ENCODE measurements at places on chromosomes 16 and 17.

GRCh38 chr17:48382989-48383388 lies 47.0 kb downstream of the SKAP1 start:
- no peak for DNase-seq

DNA sequence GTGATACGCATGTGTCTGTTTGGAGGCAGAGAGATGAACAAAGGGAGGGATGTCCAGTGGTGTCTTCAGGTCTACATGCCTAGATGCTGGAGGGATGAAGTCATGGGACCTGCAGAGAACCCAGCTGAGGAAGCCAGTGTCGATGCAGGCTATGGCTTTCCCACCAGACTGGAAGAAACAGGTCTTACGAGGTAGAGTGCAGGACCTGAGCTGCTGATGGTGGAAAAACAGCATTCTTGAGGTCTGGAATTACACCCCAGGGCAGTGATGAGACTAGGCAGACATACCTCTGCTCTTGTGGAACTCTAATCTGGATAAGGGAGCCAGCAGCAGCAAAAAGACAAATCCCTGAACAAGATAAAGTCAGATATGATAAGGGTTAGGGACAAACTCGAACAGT lies 37.4 kb downstream of the ARSG start:
- DNase-seq = no peak

DNA sequence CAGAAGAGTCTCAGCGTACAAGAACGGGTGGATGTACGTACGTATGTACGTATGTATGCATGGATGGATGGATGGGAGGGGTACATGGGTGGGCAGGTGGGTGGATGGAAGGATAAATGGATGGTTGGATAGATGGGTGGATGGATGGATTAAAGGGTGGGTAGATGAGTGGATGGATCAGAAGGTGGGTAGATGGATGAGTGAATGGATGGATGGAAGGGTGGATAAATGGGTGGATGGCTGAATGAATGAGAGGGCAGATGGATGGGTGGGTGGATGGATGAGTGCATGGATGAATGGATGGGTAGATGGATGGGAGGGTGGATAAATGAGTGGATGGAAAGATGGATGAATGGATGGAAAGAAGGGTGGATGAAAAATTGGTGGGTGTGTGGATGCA lies 45.6 kb downstream of the ENGASE start:
- DNase-seq = no peak

DNA sequence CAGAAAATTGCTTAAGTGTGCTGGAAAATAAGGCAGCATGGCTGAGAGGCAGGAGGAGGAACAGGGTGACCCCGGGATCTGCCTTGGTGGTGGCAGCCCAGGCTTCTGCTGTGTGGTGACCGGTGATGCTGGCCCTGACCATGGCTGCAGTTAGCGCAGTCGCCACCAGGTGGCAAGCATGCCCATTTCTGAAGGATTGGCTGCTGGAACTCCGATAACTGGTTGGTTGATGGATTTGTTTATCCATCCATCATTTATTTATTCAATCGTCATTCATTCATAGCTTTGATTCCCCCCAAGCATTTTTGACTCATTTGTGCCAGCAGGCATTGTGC lies 29.1 kb upstream of the ITGA3 start:
- DNase-seq = peak; percentile 32

DNA sequence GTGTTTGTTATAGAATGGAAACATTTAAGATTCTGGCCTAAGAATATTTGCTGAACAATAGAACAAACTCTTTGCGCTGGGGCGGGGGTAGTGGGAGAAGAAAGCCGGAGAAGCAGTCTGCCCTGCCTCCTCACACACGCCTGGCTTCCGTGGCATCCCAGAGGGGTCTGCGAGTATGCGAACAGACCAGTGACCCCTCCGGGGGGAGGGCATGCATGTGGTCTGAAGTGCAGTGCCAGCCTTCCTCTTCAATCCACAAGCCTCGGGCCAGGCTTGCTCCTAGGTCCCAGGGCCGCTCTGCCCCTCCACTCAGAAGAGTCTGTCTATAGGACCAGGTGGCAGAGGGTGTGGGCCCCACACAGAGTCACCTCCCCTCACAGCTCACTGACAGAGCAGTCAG lies 14.1 kb upstream of the IGFALS start:
- DNase-seq = no peak
